Stimulated activated CD4-positive, alpha-beta T cell treated with anti-CD3 and anti-CD28 coated beads, Interleukin-2, amount 100 ng/mL, for 24 hours (primary cell): ENCODE measurements at places on chromosomes 5 and 9.

- no peak for DNase-seq
Measured at GRCh38 chr5:103744159-103744558, 181.6 kb upstream of the NUDT12 start.

- no peak for DNase-seq
Measured at GRCh38 chr5:78895616-78896015, 89.5 kb downstream of the ARSB start.

- DNase-seq = no peak
Measured at GRCh38 chr9:2838371-2839000, 5.4 kb downstream of the PUM3 start.

GRCh38 chr5:310941-311434 is 10.5 kb upstream of the AHRR start:
- DNase-seq = no peak

DNA sequence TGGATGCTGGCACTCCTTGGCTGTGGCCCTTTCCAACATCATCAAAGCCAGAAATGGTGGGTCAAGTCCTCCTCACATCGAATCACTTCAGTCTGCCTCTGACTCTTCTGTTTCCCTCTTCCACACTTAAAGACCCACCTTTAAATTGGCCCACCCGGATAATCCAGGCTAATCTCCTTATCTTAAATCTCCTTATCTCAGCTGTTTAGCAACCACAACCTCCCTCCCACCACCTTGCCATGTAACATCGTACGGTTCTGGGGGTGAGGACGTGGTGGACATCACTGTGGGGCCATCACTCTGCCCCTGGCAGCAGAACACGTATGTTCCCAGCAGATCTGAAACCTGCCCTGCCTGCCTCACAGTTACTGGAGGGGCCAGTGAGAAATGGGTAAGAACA is 11.5 kb downstream of the IGFBPL1 start:
- DNase-seq = no peak

- no peak for DNase-seq
Measured at GRCh38 chr5:76679231-76679630, 36.7 kb upstream of the F2R start.

- no peak for DNase-seq
Measured at GRCh38 chr5:138844812-138845513, 30.2 kb downstream of the LRRTM2 start.

- DNase-seq = no peak
Measured at GRCh38 chr5:135831439-135831838, 3.0 kb upstream of the SLC25A48 start.

DNA sequence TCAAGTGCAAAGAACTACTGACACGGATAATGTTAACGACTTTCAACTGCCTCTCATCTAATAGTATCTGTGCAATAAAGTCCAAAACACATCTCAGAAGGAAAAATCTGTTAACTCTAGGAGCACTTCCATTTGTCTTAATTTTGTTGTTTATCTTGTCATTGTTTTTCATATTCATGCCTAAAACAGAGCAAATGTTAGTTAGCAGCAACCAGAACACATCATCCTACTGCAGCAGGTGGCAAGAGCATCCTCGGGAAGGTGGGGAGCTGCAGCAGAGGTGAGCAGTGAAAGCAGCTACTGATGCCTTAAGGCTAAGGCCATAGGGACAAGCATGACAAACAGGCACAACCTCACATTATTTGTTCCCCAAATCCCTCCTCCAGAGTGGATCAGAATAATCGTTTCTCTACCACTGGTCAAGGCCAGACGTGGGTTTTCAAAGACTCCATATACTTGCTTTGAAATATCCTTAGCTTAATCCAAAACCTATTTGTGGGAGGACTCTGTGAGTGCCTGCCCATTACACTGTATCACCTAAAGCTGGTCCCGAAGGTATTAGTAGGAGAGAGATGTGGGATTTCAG is 1.0 kb downstream of the HMGCS1 start:
- no peak for DNase-seq

DNA sequence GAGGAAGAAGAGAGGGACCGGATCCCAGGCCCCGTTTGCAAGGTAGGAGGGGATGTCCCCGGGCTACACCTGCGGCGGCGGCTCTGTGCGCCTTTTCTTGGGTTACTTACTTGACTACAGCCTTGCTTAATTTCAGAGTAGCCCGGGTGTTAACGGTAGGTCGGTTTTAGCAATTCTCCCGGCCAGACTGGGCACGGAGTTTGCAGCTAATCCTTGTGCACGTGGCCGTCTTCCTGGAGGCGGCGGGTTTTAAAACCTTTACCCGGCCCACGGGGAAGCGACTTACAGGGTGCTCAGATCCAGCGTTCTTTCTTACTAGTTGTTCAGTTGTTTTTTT is 313 bp downstream of the BRIX1 start:
- no peak for DNase-seq

GRCh38 chr5:91110686-91111085 is 272.4 kb downstream of the ARRDC3 start:
- DNase-seq = no peak

DNA sequence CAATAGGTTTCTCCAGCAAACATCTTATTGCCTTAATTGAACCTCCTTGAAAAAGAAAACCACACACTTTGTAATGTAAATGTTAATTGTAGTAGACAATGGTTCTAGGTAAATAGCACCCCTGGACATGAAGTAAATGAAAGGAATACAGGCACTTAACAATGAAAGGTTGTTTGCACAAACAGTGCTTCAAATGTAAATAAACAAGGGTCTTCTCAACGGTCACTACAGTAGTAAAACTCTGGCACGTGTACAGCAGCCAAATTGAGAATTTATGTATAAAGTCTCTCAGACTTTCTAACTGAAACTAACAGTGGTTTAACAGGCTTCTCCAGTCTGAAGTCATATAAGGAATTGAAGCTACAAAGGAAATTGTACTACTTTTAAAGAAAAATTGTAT is 218.3 kb downstream of the MEF2C start:
- no peak for DNase-seq

DNA sequence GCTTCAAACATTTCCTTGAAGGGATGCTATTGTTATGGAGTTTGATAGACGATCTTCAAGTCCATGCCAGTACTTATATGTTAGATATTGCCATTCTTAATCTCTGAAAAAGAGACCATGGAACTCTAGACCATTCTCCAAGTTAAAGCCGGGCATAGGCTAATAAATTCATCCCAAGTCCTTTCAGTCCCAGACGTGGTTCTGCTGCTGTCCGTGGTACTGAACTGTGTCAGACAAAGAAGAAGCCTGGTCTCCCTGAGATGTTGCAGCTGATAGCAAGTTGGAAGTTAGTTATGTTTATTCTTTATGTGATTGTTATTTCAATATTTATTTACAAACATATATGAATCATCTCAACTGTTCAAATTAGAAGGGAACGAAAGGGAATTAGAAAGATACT is 158.7 kb downstream of the NMUR2 start:
- DNase-seq = peak; percentile 3

GRCh38 chr5:16759147-16759773 is 142.5 kb upstream of the RETREG1 start:
- DNase-seq = no peak

GRCh38 chr5:74017786-74018211 is 391.8 kb downstream of the ARHGEF28 start:
- no peak for DNase-seq

DNA sequence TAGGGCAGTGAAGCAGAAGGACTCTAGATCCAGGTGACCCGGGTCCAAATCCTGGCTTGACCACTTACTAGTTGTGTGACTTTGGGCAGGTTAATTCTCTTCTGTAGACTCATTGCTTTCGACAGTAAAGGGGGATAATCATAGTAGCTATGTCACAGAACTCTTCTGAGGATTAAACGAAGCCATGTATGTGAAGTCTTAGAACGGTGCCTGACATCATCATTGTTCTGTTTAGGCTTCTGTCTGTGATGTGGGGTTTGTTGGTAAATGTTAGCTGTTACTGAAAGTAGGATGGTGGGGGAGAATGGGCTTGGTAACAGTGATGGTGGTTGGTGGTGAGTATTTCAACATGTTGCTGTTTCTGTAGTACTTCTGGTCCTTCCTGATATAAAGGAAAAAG is 73.7 kb downstream of the MAP1B start:
- DNase-seq = no peak

GRCh38 chr5:96312383-96312782 is 120.7 kb downstream of the PCSK1 start:
- no peak for DNase-seq

- no peak for DNase-seq
Measured at GRCh38 chr9:87650611-87651295, 75.2 kb upstream of the CTSL start.

DNA sequence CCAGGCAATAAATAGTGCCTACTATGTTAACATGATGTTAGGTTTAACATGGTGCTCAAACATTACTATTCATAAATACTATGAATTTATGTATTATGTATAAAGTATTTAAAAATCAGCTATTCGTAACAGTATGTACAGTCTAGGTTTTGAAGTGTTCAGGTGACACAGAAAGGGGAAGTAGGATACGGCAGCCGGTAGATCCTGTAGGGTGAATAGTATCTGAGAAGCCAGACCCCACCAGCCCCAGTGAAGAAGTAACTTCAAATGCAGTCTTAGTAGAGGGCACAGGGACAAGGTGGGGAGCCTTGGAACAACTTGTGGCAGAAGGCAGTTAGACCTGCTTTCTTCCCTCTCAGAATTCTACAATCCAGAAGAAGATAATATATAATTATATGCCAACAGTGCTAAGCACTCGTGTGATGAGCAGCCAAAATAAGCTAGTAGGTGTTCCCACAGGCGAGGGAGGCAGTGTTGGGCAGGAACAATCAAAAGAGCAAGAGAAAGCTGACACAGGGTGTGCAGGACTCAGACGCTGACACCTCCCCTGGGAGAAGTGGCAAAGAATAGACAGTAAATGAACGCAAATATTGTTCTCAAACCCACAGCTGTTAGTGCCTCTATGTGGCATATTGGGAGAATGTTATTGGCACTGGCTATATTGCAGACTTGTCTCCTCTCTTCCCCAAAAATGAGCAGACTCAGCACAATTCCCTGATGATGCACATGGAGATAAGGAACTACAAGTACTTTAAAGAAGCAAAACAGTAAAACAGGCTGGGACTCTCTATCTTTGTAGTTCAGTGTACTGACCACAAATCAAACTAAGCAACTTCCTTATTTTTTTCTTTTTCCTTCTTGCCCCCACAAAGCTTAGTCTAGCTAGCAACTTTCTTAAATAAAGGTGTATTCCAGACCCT is 4.6 kb downstream of the ZNF367 start:
- no peak for DNase-seq

- no peak for DNase-seq
Measured at GRCh38 chr5:91727463-91727862, 344.3 kb upstream of the ARRDC3 start.

DNA sequence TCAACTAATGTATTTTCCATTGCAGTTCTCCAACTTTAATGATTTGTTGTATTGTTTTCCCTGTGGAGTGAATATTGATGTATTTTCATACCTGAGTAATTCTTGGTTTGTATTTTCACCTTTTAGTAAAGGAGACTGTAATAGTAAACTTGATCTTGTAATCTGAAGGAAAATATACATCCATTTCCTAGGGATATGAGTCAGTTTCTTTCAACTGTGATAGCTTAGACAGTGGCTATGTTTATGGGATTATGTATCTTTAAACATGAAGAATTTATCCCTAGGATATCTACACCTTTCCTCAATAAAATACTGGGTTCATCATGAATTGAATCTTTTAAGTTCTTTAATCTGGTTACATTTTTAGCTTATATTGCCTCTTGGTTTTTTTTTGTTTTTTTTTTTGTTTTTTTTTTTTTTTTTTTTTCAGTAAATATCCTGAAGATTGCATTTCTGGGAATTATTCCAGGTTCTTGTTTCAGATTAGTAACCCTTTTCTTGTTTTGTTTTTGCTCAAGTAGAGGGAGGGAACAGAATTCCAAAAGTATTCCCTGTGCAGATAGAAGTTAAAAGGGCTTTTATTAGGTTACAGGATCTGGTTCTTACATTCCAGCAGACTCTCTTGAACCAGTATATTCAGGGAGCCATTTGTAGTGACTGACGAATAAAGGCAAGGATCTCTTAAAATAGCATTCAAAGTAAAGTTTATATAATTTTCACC is 7.1 kb downstream of the WDR36 start:
- DNase-seq = no peak

- DNase-seq = no peak
Measured at GRCh38 chr5:10374046-10375022, 20.8 kb downstream of the MARCHF6 start.
